ENCODE measurements at places on chromosomes 5 and 9.

DNA sequence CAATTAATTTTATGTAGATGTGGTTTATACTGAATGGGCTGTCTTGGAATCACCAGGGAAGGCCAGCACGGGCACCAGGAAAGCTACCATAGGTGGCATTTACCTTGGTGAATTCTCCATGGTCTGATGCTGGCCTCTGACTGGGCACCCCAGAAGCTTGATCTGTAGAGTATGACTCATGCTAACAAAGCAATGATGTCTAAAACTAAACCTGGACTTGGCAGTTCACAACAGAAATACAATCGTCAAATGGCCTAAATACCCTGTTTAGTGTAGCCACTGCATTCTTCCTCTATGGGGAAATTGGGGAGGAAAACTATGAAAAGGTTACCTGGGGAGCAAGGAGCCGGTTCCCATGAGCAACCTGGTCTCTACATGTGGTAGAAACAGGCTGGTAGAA lies 98.0 kb downstream of the ATPSCKMT start:
- no peak for DNase-seq

DNA sequence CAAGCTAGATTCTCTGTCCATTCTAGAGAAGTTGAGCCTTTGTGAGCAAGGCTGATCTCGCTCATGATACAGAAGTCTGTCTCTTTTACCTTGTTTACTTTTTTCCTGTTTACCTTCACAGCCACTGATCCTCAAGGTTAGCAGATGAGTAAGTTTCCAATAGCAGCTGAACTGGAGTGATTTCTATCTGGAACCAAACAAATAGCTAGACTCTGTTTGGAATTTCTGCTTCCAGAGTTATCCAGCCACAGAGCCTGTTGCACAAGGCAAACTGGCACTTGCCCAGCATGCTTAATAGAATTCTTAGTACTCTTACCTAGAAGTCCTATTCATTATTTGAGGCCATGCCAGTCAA lies 12.8 kb upstream of the PANK3 start:
- DNase-seq: no peak

GRCh38 chr5:100444961-100445360 lies 90.2 kb upstream of the FAM174A start:
- no peak for DNase-seq

DNA sequence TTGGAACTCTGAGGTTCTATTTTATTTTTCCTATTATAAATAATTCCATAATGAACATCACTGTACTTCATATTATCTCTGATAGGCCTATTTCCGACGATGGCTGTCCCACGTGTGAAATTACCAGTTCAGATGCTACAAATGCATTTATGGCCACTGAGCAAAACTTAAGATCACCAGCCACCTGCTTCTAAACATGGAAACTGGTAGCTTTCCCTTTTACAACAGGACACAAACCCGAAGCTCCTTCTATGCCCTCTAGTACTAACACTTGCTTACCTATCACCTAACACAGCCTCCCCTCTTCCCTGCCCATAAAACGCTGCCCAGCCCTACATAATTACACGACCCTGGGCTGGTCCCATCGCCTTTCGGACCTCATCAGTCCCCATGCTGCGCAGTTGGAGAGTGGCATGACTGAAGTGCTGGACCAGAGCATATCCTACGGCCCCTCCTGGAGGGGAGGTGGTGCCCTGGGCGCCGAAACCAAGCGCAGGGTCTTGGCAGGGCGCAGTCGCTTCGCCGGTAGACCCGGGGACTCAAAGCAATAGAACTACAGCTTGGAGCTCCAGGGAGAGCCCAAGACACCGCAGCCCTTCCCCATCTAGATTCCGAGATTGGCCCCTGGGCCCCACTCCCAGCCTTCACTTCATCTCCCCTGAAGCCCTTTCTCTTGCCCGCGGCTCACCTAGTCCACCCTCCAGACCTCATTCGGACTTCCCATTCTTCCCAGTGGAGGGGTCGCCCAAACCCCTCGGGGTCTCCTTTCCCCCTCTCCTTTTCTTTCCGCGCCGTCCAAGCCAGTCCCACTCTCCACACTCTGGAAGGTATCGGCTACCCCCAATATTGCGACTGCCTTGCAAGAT lies 1.0 kb upstream of the SAP30L start:
- DNase-seq: peak; percentile 10

GRCh38 chr9:105193560-105193959 lies 50.9 kb upstream of the SLC44A1 start:
- no peak for DNase-seq

- DNase-seq: peak; percentile 69
These were observed 118.6 kb downstream of the RGS3 start for GRCh38 chr9:113581865-113582697.

DNA sequence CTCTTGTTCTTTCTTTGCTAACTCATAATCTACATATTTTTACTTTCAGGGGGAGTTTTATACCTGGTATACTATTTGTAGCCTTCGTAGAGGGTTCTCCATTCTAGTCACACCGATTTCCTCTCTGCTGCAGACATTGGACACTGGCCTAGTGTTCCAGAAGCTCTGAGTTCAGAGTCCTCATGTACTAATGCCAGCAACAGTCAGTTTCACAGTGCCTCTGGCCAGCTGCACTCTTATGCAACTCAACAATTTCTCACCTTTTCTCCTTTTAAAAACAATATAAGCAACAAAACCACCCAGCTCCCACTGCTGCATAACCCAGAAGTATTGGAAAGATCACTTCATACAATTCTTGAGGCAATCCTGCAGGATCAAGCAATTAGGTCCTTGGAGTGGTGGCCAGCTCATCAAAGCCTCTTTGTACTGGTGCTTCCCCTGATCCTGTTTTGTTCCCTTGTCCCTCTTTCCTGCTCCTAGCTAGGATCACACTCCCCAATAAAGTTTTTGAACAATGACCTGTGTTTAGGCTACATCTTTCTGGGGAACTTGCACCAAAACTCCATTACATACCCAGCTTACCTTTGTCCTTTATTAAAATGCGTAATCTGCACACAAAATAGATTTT lies 98.1 kb upstream of the TUT7 start:
- no peak for DNase-seq

GRCh38 chr9:71303351-71303750 lies 181.9 kb upstream of the TRPM3 start:
- no peak for DNase-seq

- DNase-seq: no peak
These were observed 1668.0 kb upstream of the NUDT12 start for GRCh38 chr5:105230516-105231157.

- DNase-seq: no peak
These were observed 191.7 kb downstream of the AOPEP start for GRCh38 chr9:94918038-94918753.

DNA sequence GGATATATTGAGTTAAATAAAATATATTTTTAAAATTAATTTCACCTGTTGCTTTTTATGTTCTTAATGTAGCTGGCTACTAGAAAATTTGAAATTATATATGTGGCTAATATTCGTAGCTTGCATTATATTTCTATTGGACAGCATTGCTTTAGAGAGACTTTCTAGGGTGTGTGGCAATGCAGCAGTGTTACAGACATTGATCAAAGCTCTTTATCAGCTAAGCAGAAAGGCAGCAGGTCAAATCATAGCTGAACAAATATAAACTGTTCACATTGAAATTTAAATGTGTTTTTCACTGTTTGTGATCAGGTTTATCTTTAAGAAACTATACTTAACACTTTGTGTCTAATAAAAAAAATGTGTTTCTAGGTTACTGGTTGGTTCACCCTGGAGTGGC lies 52.6 kb downstream of the ITGA2 start:
- DNase-seq: no peak

DNA sequence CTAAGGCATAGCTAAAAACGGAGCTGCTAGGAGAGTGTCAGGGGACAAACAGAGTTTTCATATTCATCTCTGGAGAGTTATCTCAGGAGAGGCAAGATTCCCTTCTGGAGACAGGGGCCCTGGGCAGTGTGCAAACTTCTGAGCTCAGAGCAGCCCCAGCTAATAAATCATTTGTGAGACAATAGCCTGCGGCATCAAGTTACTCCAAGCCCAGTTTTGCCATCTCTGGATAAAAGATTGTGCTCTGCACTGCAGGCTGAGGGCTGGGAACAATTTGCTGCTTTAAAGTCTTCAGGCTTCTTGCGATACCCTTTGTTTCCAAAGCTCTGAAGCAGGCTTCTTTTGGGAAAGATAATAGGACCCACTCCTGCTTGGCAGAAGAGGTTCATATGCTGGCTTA lies 164.3 kb upstream of the BRINP1 start:
- no peak for DNase-seq
